Naive thymus-derived CD8-positive, alpha-beta T cell (primary cell): ENCODE measurements at places on chromosomes 16 and 17. TPM values are rescaled to one million over a fixed set of nuclear protein-coding genes. Genes with fewer than 3 reads are reported as not detected.

DNA sequence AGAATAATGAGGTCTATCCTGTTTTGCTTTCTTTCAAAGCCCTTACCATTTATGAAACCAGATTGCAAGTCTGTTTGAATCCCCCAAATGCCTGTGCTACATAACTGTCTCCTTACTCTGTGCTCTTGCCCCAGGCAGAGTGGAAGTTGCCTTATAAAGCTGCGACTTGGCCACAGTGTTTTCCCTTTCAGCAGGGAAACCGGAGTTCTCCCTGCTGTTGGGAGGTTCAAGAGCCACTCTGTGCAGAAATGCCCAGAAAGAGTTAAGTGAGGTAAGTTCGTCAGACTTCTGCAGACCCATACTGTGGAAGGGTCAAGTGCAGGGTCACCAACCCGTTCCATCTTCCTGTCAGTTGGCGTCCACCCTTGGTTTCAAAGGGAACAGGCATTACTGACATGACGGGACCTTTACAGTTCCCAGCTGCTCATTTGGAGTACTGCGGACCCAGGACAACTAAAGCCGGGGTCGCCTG, 508.9 kb downstream of the WWOX start:
- H3K27ac ChIP-seq: no peak overlapping the region
- H3K4me1 ChIP-seq: peaks cover 9% of the 10 kb centered on the region
- no peak overlapping the region for H3K4me3 ChIP-seq
- no peaks in the 10 kb centered on the region for H3K27me3 ChIP-seq
- no peaks in the 10 kb centered on the region for H3K36me3 ChIP-seq
- no peak for DNase-seq

GRCh38 chr17:35377068-35377467, 3.6 kb upstream of the SLFN11 start:
- H3K36me3 ChIP-seq: no peaks in the 10 kb centered on the region
- H3K27me3 ChIP-seq: no peaks in the 10 kb centered on the region
- H3K27ac ChIP-seq: no peak overlapping the region
- no peak overlapping the region for H3K4me3 ChIP-seq
- DNase-seq: no peak

- no peaks in the 10 kb centered on the region for H3K4me1 ChIP-seq
- H3K27me3 ChIP-seq: peaks cover 6% of the 10 kb centered on the region
- DNase-seq: no peak
- H3K27ac ChIP-seq: no peak overlapping the region
- no peaks in the 10 kb centered on the region for H3K36me3 ChIP-seq
Observed at GRCh38 chr17:26774291-26775218, 519.4 kb upstream of the WSB1 start.

DNA sequence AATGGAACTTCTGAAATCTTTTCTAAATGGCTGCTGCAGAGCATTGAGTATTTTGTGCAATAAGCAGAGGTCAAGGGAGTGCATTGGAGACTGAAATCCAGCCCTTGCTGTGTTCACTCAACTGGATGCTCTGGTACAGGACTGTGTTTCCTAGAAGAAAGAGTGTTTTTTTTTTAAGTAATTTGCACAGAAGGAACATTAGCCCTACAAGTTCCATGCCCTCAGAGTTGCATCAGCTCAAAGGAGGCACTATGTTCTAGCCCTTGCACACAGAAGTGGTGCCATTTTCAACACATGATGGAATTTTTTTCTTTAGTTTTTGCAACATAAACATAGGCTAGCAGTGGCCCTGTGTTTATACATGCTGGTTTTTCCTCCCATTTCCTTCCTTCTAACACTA, 144.1 kb upstream of the HLF start:
- H3K4me1 ChIP-seq: peaks cover 5% of the 10 kb centered on the region
- no peak overlapping the region for H3K4me3 ChIP-seq
- no peak overlapping the region for H3K27ac ChIP-seq
- no peaks in the 10 kb centered on the region for H3K27me3 ChIP-seq
- DNase-seq: no peak

DNA sequence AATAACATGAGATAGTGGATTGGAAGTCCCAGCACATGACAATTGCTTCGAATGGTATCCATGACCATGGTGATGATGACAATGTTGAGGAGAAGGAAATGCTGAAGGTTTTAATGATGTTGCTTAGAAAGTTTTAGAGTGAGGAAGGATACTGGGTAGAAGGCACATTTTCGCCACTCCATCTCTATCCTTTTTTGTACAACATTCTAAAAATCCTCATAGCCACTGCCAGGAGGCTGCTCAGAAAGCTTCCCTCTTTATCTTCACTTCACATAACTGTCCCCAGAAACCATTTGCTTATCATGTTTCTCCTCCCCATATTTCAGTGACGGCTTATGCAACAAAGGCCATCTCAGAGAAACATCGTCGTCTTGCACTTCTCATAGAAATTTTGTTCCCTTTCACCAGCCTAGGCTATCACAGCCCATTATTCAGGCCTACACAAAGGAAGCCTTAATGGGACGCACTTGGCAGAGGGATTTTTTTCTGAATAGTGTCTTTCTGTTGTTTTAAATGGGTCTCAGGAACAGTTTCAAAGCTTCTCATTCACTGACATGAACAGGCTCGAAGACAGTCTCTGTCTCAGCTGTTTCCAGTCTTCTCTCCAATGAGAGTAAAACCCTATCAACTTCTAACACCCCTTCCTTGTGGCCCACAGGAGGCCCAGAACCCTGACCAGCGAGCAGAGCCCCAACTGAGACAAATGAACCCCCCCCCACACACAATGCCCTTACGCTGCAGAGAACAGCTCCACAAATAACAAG, 506.7 kb downstream of the HAPSTR1 start:
- no peaks in the 10 kb centered on the region for H3K4me1 ChIP-seq
- DNase-seq: no peak
- H3K27ac ChIP-seq: no peak overlapping the region
- H3K36me3 ChIP-seq: no peaks in the 10 kb centered on the region
- no peak overlapping the region for H3K4me3 ChIP-seq
- H3K27me3 ChIP-seq: peaks cover 14% of the 10 kb centered on the region

GRCh38 chr17:2264067-2264860, 39.3 kb downstream of the SMG6 start:
- H3K27me3 ChIP-seq: no peaks in the 10 kb centered on the region
- H3K4me3 ChIP-seq: peak overlapping the region; percentile 84
- DNase-seq: no peak
- H3K36me3 ChIP-seq: peaks cover 6% of the 10 kb centered on the region
- H3K27ac ChIP-seq: peak overlapping the region; percentile 98

DNA sequence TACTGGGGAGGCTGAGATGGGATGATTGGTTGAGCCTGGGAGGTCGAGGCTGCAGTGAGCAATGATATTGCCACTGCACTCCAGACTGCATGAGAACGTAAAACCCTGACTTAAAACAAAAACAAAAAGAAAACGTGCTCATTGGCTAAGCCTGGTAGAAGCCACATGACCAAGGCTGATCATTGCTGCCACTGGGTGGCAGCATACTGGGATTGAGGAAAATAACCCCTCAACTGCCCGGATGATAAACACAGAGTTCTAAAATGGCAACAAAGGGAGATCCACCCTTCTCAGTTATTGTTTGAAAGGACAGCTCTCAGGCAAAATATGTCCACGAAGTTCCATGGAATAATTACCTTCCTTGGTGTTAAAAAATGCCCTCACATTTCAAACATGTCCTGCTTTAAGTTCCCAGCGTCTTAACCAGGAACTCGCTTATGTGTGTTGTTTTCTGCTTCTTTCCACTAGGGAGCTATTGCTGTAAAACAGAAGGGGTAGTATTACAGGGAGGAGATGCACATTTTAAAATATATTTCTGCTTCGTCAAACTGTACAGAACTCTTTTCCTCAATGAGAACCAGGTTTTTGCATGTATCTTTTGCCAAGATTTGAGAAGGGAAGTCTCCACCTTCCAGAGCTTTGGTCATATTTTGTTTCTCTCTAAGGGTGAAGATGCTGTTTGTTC, 675.3 kb downstream of the MAF start:
- no peak overlapping the region for H3K27ac ChIP-seq
- peaks cover 25% of the 10 kb centered on the region for H3K36me3 ChIP-seq
- DNase-seq: no peak
- H3K4me1 ChIP-seq: no peaks in the 10 kb centered on the region
- H3K4me3 ChIP-seq: no peak overlapping the region

DNA sequence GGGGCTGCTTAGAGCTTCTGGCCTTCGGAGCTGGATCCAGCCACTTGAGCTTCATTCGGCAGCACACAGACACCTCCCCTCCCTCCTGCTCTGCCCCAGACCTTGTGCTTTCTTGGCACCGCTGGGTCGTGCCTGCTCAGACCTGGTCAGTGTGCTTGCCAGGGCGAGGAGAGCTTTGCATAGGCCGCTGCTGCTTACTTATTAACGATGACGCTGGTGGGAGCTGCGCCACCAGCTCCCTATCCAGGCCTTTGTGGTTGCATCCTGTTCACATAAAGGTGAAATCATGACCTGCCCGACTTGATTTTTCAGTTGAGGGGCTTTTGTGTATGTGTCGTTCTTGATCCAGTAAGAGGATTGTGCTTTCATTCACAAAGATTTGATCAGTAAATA, 101.1 kb downstream of the MSI2 start:
- DNase-seq: no peak
- peak overlapping the region; percentile 73 for H3K27ac ChIP-seq
- H3K4me1 ChIP-seq: peaks cover 69% of the 10 kb centered on the region
- H3K27me3 ChIP-seq: no peaks in the 10 kb centered on the region
- peaks cover 4% of the 10 kb centered on the region for H3K36me3 ChIP-seq

GRCh38 chr16:83418565-83418964, 389.2 kb upstream of the HSBP1 start:
- H3K4me3 ChIP-seq: no peak overlapping the region
- H3K27ac ChIP-seq: no peak overlapping the region
- no peak for DNase-seq
- H3K27me3 ChIP-seq: peaks cover 1% of the 10 kb centered on the region
- H3K4me1 ChIP-seq: no peaks in the 10 kb centered on the region
- H3K36me3 ChIP-seq: no peaks in the 10 kb centered on the region

GRCh38 chr17:57876023-57876865, 26.4 kb upstream of the MRPS23 start:
- no peaks in the 10 kb centered on the region for H3K36me3 ChIP-seq
- no peak for DNase-seq

GRCh38 chr16:85565801-85566526, 47.2 kb upstream of the GSE1 start:
- H3K36me3 ChIP-seq: no peaks in the 10 kb centered on the region
- peak overlapping the region; percentile 80 for H3K27ac ChIP-seq
- H3K4me1 ChIP-seq: peaks cover 85% of the 10 kb centered on the region
- no peak overlapping the region for H3K4me3 ChIP-seq

DNA sequence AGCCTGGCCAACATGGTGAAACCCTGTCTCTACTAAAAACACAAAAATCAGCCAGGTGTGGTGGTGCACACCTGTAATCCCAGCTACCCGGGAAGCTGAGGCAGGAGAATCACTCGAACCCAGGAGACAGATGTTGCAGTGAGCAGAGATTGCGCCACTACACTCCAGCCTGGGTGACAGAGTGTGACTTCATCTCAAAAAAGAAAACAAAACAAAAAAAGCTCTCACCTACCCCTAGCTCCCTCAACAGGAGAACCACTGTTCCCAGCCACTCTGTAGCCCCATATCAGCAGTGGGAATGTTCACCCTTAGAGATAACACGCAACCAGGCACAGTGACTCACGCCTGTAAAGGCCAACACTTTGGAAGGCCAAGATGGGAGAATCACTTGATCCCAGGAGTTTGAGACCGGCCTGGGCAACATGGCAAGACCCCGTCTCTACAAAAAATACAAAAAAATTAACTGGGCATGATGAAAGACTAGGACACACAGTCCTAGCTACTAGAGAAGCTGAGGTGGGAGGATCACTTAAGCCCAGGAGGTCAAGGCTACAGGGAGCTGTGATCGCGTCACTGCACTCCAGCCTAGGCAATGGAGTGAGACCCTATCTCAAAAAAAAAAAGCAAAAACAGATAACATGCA, 5.4 kb downstream of the TMC8 start:
- peaks cover 25% of the 10 kb centered on the region for H3K36me3 ChIP-seq
- peak overlapping the region; percentile 28 for H3K4me3 ChIP-seq
- peaks cover 72% of the 10 kb centered on the region for H3K4me1 ChIP-seq
- H3K27ac ChIP-seq: peak overlapping the region; percentile 56
- H3K27me3 ChIP-seq: no peaks in the 10 kb centered on the region
- DNase-seq: no peak

DNA sequence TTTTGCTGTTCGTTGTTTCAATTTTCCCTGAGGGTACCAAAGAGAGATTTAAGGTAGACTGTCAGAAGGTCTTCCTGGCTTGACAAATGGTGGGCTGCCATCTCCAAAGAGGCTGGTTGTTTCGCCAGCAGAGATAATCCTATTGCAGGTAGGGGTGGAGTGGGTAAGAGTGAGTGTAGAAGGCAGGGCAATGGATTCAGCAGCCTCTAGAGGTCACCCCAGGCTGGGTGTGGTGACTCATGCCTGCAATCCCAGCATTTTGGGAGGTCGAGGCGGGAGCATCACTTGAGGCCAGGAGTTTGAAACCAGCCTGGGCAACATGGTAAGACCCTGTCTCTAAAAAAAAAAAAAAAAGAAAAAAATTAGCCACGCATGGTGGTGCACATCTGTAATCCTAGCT, 34.6 kb downstream of the DCAKD start:
- H3K4me1 ChIP-seq: peaks cover 19% of the 10 kb centered on the region
- no peak overlapping the region for H3K27ac ChIP-seq
- DNase-seq: no peak
- peaks cover 51% of the 10 kb centered on the region for H3K27me3 ChIP-seq

DNA sequence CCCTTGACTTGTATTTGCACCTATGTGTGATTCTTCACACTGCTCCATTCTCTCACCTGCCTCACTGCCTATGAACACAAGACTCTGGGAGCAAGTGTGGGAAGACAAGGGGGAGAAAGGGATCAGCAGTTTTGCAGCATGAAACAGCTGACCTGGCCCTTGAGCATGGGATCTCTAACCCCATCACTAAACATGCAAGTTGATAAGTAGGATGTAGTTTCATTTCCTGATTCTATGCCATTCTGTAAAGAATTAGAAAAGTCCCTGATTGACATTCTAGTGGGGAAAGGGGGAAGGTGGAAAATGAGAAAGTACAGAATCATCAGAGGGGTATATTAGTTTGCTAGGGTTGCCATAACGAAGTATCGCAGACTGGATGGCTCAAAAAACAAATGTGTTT, 25.3 kb upstream of the MYOCD start:
- no peak overlapping the region for H3K27ac ChIP-seq
- no peak for DNase-seq
- H3K4me1 ChIP-seq: no peaks in the 10 kb centered on the region
- no peak overlapping the region for H3K4me3 ChIP-seq
- no peaks in the 10 kb centered on the region for H3K36me3 ChIP-seq
- H3K27me3 ChIP-seq: no peaks in the 10 kb centered on the region

DNA sequence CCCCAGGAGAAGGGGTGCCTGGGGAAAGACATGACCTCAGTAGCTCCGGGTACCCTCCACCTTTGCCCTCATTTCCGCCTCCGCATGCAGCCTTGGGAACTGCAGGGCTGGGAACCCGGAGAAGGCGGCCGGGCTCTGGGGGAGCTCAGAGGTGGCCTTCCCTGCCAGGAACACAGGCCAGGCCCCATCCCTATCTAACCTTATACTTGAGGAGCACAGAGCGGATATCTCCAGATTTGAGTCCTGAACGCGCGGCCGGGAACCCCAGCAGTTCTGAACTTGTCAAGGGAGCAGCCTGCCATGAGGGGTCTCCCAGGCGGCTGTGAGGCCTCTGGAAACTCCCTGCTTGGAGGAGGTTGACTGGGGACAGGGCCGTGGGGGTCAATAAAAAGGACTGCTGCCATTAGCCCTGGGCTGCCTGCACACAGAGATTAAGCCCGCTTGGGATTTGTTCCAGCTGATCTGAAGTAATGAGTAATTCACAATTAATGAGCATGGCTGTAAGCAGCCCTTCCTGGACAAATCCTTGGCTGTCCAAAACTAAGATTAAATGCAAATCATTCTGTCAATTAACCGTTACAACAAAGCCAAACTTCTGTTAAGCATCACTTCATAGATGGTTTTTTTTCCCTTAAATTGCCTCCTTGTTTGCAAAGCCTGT, 26.3 kb upstream of the METRNL start:
- H3K4me3 ChIP-seq: no peak overlapping the region
- no peaks in the 10 kb centered on the region for H3K36me3 ChIP-seq
- peaks cover 42% of the 10 kb centered on the region for H3K4me1 ChIP-seq
- H3K27me3 ChIP-seq: no peaks in the 10 kb centered on the region

Gene WDR81
- 6.8 TPM for polyA plus RNA-seq

Gene IFT20
- polyA plus RNA-seq: 54.0 TPM
